Stimulated activated naive CD8-positive, alpha-beta T cell treated with anti-CD3 and anti-CD28 coated beads, Interleukin-15, Interleukin-2, amounts not matched to agents 100 U/mL and 50 U/mL, for 24 hours (primary cell): ENCODE measurements at places on chromosomes 2 and 18.

GRCh38 chr2:102028470-102028869, 36.7 kb downstream of the IL1R2 start:
- DNase-seq: no peak

DNA sequence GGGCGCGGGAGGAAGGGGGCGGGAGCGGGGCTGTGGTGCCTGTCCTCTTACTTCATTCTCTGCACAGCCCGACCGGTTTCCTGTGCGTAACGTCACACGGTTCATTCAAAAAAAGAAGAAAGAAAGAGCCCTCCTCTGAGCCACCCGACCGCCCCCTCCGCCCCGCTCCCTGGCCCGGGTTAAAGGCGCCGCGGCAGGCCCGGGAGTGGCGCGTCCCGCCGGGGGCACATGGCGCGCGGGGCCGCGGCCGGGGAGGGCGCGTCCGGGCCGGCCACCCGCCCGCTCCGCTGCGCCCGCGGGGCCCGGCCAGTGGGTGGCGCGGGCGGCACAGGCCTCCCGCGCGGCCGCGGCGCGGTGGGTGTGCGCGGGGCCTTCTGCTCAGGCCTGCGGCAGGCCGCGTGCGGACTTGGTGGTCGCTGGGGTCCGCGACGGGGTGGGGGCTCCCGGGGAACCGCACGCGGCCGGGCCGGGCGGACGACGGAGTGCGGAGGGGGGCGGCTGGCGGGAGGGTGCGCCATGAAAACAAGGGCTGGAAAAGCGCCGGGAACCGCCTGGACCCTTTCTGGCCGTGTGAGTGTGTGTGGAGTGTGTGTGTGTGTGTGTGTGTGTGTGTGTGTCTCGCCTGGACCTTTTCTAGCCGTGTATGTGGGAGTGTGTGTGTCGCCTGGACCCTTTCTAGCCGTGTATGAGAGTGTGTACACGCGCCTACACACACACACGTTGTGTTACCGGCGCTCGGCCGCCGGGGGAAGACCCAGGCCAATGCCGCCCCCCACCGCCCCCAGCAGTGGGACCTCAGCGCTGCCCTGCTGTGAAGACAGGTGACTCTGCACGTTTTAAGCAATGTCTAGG, 780 bp upstream of the BCL2 start:
- peak; percentile 83 for DNase-seq

DNA sequence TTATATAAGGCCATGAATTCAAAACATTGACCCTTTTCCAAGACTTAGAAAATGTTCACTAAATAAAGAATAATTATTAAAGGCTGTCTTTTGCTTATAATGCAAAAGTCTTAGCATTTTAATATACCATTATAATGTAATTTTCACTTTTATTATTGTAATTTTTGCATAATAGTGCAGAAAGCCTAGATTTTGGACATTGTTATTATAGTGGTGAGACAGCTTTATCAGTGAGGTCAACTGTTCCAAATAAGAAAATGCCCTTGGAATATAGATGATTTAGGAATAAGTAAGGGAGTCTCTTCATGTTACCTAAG, 56.6 kb downstream of the ATIC start:
- no peak for DNase-seq

- no peak for DNase-seq
Measured at GRCh38 chr2:203469546-203469945, 65.6 kb downstream of the RAPH1 start.
